Esophagus squamous epithelium (tissue), 5 donors: ENCODE measurements at places on chromosomes 2 and 18.

GRCh38 chr2:33241581-33241980 is 234.9 kb upstream of the RASGRP3 start:
- no peak for DNase-seq

DNA sequence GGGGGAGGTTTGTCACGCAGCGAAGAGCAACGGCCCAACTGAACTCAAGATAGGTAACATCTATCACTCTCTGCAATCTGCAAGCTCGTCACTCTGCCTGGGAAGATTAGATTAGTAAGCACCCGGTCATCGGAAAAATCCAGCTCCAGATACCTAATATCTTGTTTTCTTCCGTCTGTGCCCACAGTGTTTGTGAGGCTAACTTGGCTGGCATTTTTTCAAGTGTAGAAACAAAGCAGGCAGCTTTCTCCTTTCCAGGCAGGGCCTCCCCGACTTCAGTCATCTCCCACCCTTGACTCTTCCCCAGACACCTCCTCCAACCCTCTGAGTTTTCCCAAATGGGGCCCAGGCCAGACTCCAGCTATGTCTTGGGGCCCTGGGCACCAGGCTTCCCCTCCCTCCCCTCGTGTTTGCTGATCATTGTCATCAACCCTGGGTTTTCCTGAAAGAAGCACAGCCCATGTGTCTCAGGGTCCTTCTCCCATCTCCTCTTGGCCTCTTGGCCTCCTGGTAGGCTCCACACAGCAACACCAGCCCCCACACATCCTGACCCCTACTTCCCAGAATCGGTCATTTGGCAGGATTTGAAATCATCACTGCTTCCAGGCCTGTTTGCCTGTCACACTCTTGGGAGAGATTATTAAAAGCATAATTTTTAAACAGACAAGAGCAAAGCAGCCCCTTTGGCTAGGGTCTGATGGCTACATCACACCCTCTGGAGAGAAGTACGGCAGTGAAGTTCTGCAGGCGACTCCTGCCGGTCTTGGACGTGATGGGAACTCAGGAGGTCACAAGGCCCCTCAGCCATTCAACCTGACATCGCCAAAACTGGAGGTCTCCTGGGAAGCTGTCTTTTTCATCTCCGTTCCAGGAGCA is 144.9 kb upstream of the ID2 start:
- DNase-seq, result no peak

GRCh38 chr18:3892152-3892551 is 442.2 kb downstream of the TGIF1 start:
- DNase-seq, result no peak

- no peak for DNase-seq
Observed at GRCh38 chr2:184322615-184323014, 275.7 kb upstream of the ZNF804A start.

DNA sequence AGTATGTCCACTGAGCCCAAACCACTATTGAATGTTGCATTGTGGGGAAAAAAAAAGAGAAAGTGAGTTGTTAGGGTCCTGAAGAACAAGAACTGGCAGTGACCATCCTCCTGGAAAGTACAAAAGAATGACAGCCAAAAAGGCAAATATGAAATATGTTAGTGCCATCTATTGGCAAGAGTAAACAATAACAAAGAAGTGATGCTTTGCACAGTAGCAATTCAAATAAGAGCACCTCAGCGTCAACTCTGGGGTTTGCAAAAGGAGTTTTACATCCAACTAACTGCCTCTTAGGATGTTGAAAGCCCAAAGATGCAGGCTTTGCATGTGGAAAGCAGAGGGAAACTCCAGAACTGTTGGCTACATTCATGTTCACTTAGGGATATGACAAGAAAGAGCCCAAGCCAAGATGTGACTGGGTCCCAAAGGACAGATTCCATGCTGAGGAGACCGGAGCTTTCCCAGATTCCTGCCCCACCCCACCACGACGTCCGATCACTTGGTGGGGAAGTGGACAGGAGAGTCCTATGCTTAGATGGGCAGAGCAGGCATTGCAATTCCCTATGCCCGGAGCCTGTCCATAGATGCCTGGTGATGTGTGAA is 15.6 kb downstream of the TRABD2A start:
- no peak for DNase-seq

DNA sequence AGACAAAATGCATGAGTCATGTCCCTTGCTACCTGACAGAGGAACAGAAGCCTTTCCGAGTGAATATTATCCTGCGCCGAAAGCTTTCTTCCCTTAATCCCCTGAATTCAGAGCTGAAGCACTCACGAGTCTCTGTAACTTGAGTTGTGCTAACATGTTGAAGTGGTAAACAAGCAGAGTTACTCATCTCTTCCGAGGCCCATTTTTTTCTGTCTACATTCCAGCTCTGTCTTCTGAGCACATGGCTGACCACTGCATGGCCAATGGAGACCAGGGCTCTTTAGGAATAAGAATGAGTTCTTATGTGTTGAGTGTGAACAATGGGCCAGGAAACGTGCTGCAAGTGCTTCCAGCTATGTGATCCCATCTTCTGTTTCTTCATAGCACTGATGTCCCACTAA is 73.1 kb upstream of the PID1 start:
- no peak for DNase-seq

GRCh38 chr2:151175864-151176263 is 85.8 kb downstream of the RBM43 start:
- no peak for DNase-seq

GRCh38 chr2:64987001-64987955 is 1.9 kb upstream of the SLC1A4 start:
- DNase-seq, result no peak

DNA sequence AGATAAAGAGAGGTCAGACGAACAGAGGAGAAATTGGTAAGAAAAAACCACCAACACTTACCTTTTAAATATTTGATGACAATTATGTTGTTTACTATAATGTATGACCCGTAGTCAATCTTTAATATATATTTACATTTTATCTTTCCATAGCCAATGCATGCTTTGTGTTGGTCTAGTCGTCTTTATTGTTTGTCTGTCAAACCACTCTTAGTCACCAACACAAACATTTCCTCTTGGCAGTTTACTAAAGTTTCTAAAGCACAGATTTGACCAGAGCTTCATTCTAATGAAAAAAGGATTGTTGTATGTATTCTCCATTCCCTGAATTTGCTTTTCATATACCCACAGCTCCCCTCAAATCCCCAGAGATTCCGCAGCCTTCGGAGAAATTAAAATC is 784.7 kb upstream of the PIK3C3 start:
- DNase-seq, result no peak

GRCh38 chr2:10316336-10316735 is 13.6 kb downstream of the HPCAL1 start:
- DNase-seq, result no peak

DNA sequence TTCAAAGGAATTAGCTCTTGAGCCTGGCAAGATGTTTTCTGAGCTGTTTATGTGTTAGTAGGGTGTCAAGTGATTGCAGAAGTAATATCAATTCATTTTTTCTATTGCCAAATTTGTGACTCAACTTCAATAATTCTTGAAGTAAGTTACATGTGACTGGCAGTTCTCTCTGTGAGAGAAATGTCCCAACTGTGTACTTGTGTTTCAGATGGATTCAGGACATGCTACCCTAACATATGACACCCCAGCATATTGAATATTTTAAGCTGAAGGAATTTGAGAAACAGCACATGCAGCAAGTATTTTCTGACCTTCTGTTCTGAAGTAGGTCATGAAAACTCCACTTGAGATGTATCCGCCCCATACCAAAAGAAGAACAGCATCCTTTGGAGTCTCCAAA is 263.6 kb downstream of the XIRP2 start:
- DNase-seq, result no peak

GRCh38 chr18:23207191-23207955 is 72.1 kb downstream of the CABLES1 start:
- DNase-seq, result no peak

GRCh38 chr2:190636361-190636760 is 12.5 kb upstream of the NAB1 start:
- no peak for DNase-seq

DNA sequence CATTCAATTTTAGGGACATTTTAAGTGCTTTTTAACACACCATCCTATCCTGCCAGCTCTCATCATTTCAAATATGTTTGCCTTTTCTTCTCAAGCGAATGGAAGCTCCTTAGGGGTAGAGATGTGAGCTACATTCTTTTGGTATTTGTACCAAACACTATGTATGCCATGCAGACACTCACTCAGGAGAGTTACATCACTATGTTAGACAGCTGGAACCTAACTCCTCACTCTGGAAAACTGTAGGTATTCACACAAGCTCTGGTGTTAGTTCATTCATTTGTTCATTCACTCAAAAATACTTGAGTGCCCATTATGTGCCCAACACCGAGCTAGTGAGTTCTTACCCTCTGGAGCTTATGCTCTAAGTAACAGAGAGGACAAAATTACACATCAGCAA is 26.4 kb upstream of the RNU4ATAC start:
- no peak for DNase-seq

GRCh38 chr2:115174651-115175050 is 732.2 kb downstream of the DPP10 start:
- no peak for DNase-seq

DNA sequence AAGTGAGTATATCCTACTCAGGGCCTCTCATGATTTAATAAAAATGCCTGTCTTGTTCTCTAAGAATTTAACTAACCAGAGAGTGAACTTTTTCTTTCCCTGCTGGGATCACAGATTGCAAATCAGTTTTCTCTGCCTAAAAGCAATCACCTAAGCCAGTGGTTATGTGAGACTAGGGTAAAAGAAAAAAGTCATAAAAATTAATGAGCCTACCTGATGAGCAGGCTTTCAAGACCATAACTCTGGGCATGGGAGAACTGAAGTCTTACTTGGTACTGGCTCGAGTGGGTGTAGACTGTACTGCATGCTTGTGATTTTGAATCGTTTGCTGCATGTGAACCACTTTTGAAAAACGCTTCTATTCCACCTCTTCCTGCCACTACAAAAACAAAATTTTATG is 1677.0 kb upstream of the LRRTM1 start:
- DNase-seq, result no peak

DNA sequence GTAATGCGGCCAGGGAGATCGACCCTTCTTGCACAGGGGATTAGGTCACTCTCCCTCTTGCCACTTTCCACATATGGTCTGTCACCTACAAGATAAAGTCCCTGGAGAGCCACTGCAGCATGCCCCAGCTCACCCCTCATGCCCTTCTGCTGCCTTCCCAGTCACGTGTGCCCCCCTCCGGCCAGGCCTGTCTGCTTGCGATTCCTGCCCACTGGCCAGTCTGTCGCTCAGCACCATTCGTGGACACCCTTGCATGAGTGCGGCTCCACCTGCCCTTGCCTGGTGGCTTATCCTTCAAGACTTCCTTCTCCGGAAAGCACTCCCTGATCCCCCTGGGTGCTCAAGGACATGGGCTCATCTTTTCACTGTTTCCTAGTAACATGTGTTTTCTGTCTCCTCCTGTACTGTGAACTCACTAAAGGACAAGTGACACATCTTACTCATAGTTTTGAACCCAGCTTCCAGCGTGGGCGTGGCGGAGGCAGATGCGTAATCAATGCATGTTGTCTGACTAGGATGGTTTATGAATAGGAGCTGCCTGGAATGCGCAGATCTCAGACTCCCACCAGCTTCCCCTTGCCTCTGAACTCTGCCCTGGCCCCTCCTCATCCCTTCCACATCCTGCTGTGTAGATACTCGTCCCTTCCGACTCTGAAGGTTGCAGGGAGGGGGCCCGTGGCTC is 7.8 kb upstream of the NT5DC4 start:
- DNase-seq, result no peak

GRCh38 chr18:56789004-56789888 is 138.1 kb downstream of the WDR7 start:
- no peak for DNase-seq

DNA sequence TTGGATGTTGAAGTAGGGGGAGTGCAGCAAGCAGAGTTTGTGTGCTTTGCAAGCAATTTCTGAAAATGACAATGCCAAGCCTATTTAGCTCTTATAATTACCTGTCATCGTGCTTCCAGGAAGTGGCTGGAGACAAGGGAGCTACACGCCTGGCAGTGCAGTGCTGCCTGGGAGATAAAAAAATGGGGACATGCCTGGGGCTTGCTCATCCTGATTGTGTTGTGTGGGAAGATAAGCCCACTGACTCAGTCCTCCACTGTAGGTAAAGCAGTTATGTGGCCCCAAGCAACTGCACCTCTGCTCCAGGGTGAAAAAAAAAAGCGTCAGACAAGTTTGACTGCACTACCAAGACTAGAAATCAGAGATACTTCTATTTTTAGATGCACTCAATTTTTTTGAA is 396.9 kb upstream of the NXPH2 start:
- no peak for DNase-seq

DNA sequence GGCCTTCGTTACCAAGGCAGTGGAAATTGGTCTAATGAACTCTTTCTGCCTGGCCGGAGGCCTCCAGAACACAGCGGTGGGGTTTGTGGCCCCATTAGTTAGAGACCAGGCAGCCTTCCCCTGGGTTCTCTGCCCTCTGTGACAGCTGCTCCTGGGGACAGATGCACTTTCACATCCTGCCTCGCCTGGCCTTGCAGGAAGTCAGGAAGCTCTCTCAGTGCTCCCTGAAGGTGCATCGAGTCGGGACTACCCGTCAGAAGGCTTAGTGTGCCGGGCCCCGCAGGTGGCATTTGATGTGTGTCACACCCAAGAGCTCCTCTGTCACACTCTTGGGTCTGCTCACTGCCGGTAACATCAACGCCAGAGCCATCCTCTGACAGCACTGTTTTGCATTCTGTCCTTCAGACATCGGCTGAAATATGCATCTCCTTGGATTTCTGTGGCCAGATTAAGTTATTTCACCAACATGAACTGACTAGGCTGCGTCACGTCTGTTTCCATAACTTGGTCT is 158.3 kb downstream of the LDLRAD4 start:
- no peak for DNase-seq

DNA sequence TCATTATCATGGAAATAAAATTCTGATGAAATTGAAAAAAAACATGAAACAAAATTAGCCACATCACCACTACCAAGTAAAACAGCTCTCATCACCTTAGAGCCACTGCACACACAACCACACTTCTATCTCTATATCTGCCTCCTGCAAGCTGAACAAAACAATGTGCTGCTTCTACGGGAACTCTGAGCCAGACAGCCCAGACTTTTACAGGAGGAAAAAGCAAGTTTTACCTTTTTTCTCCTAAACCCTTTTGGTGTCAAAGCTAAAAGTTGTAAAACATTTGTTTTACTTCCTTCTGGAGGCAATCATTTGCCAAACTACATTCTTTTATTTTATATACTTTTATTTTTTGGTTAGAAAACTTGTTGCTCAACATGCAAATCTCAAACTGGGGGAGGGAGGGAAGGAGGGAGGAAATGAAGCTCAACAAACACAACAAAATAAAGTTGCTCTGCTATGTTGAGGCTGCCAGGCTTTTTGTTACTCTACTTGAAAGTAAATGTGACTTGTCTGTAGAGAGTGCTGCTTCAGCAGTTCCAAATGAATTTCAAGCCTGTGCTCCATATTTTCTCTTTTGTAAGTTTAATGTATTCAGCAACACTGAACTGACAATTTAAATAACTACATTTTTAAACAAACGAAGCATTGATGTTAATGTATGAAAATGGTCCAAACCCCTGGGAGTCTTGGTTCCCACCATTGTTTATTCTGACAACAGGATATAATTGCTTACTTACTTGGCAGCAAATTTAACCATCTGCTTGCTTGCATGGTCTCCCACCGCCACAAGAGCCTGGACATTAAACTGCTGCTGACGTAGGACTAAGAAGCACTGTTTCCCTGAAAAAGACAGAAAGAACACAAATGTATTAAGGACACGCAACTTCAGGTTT is 24.5 kb downstream of the DARS1 start:
- no peak for DNase-seq
